ENCODE measurements at places on chromosomes 7 and 10. TPM values are rescaled to one million over a fixed set of nuclear protein-coding genes. Genes with fewer than 3 reads are reported as not detected.

- no peak for DNase-seq
Observed at GRCh38 chr7:157566631-157567006, 229.8 kb downstream of the DNAJB6 start.

GRCh38 chr10:5411941-5412276 is 448 bp upstream of the NET1 start:
- DNase-seq = no peak

DNA sequence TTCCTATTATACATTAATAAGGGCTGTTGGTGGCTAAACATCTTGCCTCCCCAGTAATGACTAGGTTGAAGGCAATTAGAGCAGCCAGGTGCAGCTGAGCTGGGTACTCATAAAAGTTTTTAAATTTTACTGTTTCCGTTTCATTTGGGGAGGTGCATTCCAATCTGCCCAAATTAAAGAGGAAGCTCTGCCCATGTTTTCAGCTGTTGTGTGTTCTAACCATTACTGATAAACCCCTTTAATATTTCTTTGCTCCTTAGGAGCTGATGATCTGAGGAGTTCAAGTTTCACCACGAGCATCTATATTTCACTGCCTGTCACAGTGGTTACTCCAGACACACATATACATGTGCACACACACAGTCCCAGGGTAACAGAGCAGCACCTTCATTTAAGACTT is 94.4 kb downstream of the JAZF1 start:
- DNase-seq = no peak

DNA sequence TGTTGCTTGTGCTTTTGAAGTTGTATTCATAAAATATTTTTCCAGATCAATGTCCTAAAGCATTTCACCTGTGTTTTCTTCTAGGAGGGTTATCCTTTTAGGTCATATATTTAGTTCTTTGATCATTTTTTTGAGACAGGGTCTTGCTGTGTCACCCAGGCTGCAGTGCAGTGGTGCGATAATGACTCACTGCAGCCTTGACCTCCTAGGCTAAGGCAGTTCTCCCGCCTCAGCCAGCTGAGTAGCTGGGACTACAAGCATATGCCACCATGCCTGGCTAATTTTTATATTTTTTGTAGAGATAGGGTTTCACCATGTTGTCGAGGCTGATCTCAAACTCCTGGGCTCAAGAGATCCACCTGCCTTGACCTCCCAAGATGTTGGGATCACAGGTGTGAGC is 315.8 kb upstream of the KAT6B start:
- no peak for DNase-seq

DNA sequence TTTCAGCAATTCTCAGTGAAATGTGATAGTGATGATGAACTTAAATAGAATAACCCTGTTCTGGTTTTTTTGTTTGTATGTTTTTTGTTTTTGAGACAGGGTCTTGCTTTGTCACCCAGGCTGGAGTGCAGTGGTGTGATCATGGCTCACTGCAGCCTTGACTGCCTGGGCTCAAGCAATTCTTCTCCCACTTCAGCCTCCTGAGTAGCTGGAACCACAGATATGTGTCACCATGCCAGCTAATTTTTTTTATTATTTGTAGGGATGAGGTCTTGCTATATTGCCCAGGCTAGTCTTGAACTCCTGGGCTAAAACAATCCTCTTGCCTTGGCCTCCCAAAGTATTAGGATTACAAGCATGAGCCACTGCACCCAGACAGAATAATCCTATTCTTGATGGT is 14.3 kb upstream of the COL17A1 start:
- DNase-seq = no peak

GRCh38 chr10:121862649-121863048 is 65.2 kb downstream of the ATE1 start:
- DNase-seq = no peak

- no peak for DNase-seq
Observed at GRCh38 chr10:5616836-5617235, 49.6 kb downstream of the ASB13 start.

DNA sequence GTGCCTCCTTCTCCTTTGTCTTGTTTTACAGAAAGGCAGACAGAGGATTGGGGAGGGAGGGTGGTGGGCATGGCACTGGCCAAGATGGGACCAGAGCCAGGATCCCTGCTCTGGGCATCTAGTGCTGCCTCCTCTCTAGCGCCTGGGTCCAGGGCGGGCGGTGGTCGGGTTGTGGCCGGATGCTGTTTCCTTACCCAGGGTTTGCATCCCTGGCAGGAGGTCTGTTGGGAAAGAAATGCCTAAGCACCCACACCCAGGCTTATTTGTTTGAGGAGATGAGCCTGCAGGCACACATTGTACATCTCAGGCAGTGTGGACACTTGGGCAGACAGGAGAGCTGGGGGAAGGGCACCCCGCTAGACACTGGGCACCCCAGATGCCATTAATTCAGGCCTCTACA is 102.3 kb upstream of the PCBD1 start:
- no peak for DNase-seq

DNA sequence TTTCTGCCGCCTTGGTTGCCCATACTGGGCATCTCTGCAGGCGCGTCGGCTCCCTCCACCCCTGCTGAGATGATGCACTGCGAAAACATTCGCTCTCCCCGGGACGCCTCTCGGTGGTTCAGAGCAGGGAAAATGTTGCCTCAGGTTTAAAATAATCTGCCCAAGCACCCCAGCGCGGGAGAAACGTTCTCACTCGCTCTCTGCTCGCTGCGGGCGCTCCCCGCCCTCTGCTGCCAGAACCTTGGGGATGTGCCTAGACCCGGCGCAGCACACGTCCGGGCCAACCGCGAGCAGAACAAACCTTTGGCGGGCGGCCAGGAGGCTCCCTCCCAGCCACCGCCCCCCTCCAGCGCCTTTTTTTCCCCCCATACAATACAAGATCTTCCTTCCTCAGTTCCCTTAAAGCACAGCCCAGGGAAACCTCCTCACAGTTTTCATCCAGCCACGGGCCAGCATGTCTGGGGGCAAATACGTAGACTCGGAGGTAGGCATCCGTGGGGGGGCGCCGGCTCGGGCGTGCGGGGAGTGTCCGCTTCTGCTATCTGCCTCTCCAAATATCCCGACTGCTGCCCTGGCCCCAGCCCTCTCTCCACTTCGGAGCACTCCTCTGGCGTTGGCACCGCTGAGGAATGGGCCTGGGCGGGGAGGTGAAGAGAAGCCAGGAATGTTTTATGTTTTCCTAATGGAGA is at the start of gene CAV1:
TSS of gene CAV1 (plus strand) at position 428 of the 689 bp plus-strand sequence. CDS start at position 455, 27 bp downstream.
- peak; percentile 83 for DNase-seq

DNA sequence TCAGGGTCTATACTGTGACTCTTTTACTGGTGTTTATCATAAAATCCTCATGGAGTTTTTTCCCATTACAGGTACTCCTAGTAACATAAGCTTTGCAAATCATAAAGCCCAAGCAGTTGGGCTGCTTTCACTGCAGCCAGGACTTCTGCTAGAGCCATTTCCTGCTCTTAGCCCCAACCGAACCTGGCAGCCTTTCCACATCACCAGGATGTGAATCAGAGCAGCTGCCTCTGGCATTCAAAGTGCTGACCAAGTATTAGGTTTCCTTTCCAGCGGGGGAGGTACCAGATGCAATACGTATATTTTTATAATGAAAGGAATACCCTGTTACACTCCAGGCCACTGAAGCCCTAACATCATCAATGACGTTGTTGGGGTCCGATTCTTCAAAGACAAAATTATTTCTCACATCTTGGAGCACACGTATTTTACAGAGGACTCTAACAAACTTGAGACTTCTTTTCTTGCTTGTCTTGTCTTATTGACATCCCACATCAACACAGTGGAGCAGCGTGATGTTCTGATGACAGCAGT is 3.6 kb upstream of the HTR5A start:
- peak; percentile 6 for DNase-seq

- DNase-seq = no peak
Observed at GRCh38 chr7:343227-343822, 53.4 kb downstream of the FOXL3 start.

DNA sequence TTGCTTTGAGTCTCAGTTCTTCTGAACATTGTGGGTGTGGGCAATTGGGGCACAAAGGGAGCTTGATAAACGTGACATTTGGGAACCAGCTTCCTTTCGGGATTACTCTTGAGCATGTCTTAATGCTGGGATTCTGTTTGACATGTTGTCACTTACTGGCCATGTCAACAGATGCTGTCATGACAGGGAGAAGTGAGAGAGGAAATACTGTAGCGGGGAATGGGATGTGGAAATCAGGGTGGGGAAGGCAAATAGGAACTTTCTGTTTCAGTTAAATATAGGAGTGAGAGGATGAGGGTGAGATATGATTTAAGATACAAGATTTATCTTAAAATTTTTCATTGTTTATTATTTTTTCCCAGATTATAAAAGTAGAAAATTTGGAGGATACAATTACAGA is 83.9 kb downstream of the SEC23IP start:
- no peak for DNase-seq

DNA sequence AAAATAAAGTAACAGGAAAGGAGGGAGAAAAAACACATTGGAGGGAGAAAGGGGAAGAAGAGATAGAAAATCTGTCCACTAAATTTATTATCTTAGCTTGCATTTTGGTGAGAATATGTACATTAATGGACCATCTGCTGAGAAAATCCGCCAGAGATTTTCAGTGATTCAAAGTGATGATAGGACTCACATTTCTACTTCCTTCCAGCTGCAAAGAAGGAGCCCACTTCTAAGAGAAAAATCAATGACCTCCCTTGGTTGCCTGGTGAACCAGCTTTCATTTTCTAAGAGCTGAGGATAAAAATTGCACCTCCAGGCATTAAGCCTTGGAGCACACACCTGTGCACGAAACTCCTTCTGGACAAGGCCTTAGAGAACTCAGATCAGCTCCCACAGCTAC is 404.3 kb downstream of the SFMBT2 start:
- DNase-seq = no peak

GRCh38 chr7:112421666-112422486 is 28.4 kb upstream of the IFRD1 start:
- DNase-seq = no peak

DNA sequence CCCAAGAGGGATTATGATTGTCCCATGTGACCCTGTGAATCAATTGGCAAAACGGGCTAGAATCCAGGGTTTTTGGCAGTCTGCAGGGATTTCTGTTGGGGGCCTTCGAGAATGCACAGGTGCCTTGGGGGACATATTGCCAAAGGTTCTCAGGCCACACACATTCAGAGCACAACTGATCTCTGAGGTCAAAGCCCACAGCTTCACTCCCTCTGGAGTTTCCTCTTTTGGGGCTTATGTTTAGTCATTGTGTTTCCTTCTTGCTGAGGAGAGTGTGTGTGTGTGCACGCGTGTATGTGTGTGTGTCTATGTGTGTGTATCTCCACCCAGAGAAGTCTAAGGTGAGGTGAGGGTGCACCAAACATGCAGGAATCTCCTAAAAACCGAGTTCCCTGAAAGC is 8.8 kb downstream of the PPIF start:
- no peak for DNase-seq

DNA sequence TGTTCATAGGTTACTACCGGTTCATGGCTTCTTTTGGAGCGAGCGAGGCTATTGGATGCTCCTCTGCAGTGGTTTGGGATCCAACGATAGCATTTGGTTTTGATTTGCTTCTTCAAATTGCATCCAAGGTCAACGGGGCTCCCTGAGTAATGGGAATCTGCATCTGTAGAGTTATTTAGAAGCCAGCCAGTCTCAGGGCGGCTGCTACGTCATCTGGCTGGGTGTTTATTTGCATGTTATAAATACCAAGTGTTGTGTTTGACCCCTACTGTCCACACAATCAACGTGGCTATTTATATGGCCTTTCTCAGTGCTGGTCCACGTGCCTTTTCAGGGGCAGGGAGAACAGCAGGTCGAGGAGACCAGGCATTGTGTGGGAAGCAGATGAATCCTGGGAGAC is 137.7 kb downstream of the PRPF18 start:
- DNase-seq = no peak

DNA sequence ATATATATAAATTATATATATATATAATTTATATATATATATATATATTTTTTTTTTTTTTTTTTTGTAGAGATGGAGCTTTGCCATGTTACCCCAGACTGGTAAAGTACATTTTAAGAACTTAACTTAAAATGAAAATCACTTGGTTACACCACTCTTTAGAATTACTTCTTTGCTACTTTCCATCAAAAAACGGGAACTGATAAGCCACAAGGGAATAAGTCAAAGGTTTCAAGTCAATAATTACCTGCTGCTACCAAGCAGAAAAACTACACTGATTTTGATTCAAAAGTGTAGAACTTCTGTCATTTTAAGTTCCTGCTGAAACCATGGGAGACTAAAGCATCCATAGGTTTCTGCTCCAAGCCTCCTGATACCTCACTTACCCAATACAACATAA is 12.2 kb downstream of the PPA1 start:
- DNase-seq = no peak

GRCh38 chr7:40095695-40096327 is 38.6 kb downstream of the MPLKIP start:
- DNase-seq = no peak

GRCh38 chr10:129926066-129927055 is 37.7 kb downstream of the EBF3 start:
- no peak for DNase-seq

DNA sequence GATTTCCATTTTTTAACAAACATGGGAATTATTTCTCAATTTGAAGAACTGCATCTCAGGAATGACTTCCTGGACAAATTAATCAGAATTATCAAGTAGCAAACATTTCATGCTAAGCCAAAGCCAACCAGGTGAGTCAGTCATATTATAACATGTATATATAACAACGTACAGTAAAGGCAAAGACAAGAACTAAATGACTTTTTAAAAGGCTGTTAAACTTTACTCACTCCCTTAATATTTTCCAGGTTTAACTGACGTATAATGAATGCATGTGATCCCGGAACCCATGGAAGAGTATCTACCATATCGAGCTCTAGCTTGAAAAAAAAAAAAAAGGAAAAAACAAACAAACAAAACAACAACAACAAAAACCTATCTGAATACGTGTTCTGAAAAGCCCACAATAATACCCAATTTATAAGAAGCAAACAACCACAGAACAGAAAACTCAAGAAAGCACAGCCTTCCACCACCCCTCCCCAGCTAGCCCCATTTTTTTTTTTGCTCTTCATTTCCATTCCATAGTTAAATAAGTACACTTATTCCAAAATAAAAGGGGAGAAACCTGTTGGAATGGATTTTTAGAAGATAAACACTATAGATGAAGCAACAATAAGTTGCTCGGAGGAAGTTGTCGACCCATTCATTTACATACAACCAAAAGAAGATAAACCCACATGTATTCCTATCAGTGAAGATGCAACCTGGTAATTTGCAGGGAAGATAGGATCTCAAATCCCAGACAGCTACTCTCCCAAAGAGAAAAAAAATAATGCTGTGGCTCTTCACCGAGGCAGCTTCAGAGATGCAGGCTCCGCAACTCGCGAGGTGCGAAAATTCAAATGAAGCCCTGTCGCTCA is 537 bp downstream of the NAPEPLD start:
- DNase-seq = no peak

GRCh38 chr10:1085258-1085657 is 29.1 kb downstream of the WDR37 start:
- DNase-seq = no peak

The OPN4 gene
- polyA plus RNA-seq = not detected

The SH2B2 gene
- 2.6 TPM for polyA plus RNA-seq

The ITPRID1 gene
- 0.09 TPM for polyA plus RNA-seq

The FLNC gene
- polyA plus RNA-seq = 30.9 TPM

The WDFY4 gene
- 2.1 TPM for polyA plus RNA-seq

The NAT16 gene
- not detected for polyA plus RNA-seq

The SSC4D gene
- 0.99 TPM for polyA plus RNA-seq

The UCN3 gene
- 1.1 TPM for polyA plus RNA-seq

The NEURL1 gene
- 2.7 TPM for polyA plus RNA-seq

The GIMAP1 gene
- 5.7 TPM for polyA plus RNA-seq
